ENCODE measurements at places on chromosomes 3 and 15.

DNA sequence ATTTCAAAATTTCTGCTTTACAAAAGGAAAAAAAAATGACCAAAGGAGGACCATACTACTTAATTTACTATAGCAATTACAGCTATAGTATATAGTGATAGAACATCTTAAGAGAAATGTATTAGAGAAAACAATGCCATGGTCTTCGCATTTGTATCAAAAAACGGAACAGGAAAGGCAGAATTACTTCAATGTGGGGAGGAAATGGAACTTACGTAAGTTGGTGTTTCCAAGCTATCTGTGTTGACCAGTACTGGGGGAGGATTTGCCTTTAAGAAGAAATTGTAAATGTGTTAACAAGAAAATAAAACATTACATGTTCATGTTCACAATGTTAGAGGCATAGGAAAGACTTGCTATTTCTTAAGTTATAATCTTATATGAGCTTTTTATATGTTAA lies 119.9 kb upstream of the MELTF start:
- no peak for DNase-seq

GRCh38 chr3:133209871-133210550 lies 171.8 kb downstream of the TMEM108 start:
- DNase-seq = no peak

GRCh38 chr3:15385901-15386653 lies 41.3 kb downstream of the METTL6 start:
- DNase-seq = no peak

- no peak for DNase-seq
These were observed 87.3 kb downstream of the PEX5L start for GRCh38 chr3:179949412-179949811.

DNA sequence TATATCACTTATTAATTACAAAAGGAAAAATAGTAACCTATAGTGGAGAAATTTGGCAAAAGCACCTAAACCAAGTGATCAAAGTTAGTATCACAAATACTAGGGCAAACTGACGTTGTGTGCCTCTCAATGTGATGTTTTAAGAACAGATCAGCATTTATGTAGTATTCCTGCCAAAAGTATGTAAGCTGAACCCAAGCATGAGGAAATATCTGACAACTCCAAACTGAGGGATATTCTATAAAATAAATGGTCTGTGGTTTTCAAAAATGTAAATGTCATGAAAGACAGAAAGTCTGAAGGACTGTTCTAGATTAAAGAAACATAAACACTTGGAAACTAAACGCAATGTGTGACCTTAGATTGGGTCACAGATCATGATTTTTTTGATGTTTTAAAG lies 34.3 kb upstream of the PIK3CA start:
- no peak for DNase-seq

Data from caudate nucleus (tissue), 63 donors.